Osteoblast (primary cell): ENCODE measurements at places on chromosomes 12 and 14. TPM values are rescaled to one million over a fixed set of nuclear protein-coding genes. Genes with fewer than 3 reads are reported as not detected.
A peak's percentile ranks its signal among the peaks of the same experiment; 100 is the strongest.

The CISTR gene
- total RNA-seq, result not detected in 2 replicates

DNA sequence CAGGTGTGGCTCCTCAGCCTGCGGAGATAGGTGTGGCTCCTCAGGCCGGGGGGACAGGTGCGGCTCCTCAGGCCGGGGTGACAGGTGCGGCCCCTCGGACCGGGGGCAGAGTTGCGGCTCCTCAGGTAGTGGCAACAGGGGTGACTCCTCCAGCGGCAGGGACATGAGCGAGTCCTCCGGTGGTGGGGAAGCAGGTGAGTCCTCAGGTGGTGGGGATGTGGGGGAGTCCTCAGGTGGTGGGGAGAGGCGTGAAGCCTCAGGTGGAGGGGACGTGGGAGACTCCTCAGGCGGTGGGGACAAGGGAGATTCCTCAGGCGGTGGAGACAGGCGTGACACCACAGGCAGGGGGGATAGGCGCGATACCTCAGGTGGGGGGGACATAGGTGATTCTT, 9.2 kb downstream of the KMT2D start:
- peaks cover 86% of the 10 kb centered on the region for H3K36me3 ChIP-seq
- H3K27me3 ChIP-seq, result no peaks in the 10 kb centered on the region
- H3K27ac ChIP-seq, result no peak overlapping the region
- peak; percentile 58 for DNase-seq
- H3K4me1 ChIP-seq, result peaks cover 24% of the 10 kb centered on the region

The LGMN gene
- total RNA-seq, result 67.5 and 89.4 TPM in 2 replicates

- H3K4me3 ChIP-seq, result no peak overlapping the region
- H3K27ac ChIP-seq, result peak overlapping the region; percentile 44
- DNase-seq, result peak; percentile 95
- H3K4me1 ChIP-seq, result peaks cover 21% of the 10 kb centered on the region
Observed at GRCh38 chr12:50066402-50066801, 9.0 kb downstream of the ASIC1 start.

The CD27 gene
- total RNA-seq, result not detected in 2 replicates

The AICDA gene
- total RNA-seq, result not detected in 2 replicates

DNA sequence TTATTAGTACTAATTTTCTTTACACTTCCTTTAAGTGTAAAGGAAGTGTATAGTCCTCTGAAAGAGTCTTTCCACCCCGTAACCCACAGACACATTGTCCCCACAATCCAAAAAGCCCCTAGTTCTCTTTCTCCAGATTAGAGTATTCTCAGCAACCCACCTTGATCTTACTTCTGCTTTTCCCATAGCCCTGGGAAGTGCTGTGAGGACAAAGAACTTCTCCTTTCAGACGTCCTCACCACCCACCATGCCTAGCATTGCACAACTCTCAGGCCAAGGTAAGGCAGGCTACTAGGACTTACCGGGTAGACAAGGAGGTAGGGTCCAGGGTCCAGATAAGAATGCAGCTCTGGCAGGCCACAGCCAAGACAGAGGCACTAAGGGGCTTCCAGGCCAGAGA, 7.4 kb downstream of the AAAS start:
- DNase-seq, result no peak
- H3K36me3 ChIP-seq, result peaks cover 41% of the 10 kb centered on the region
- no peak overlapping the region for H3K27ac ChIP-seq

The DTX3 gene
- 17.1 and 21.4 TPM in 2 replicates for total RNA-seq

The ADCY4 gene
- total RNA-seq, result 17.7 and 18.8 TPM in 2 replicates

DNA sequence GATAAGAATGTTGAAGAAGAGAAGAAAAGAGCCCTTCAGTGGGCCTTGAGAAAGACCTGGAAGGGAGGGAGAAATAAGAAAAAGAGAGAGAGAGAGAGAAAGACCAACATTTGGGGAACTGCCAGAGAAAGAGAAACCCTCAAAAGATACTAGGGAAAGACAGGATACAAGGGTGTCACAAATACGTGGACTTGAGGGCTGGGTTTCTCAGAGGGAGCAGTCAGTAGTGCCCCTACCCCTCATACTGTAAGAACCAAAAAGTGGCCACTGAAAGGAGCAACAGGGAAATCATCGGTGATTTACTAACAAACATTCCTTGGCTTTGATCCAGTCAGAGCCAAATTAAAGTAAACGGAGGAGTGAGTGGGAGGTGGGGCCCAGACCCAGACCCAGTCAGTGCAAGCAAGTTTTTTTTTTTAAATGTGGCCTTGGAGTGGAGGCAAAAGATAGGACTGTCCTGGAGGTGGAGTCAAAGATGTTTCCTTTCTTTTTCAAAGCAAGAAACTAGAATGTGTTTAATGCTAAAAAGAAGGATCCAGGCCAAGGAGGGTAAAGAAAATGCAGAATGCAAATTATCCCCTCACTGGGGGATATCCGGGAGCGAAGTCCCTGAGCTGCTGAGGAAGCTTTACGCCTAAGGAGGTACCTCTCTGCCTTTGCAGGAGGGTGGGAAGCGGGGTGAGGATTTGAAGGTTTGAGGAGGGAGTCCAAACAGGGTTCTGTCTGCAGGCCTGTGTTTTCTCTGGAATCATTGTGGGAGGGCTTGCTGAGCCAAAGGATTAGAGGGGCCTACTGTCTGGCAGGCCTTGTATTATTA, 143.5 kb upstream of the AMIGO2 start:
- peaks cover 5% of the 10 kb centered on the region for H3K4me1 ChIP-seq
- no peaks in the 10 kb centered on the region for H3K36me3 ChIP-seq
- H3K27ac ChIP-seq, result no peak overlapping the region
- H3K27me3 ChIP-seq, result no peaks in the 10 kb centered on the region
- H3K4me3 ChIP-seq, result no peak overlapping the region
- DNase-seq, result no peak

The LRRC10 gene
- total RNA-seq, result not detected in 2 replicates

DNA sequence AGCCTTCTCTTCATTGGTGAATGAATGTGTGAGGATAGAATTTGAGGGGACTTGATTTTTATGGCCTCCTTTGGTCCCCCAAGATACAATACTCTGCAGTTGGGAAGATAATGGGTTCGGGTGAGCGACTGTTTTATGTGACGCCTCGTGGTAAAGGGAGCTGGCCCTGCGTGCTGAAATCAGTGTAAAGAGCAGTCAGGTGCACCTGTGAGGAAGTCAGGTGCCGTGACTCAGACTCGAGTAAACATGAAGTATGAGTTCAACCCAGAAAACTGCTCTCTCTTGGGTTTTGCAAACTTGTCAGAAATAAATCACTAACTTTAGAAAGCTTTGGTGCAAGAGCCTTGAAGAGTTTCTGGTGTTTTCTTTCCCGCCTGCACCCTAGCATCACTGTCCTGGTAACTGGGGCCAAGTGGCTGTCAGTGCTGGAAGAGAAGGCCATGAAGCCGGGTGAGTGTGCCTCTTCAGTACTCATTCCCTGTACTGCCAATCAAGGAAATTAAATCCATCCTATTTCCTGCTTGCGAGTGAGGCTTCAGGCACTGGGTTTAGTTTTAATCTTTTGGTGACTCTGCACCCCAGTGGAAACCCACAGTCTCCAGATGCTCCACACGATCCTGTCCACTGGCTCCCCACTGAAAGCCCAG, 59.2 kb downstream of the AACS start:
- H3K4me3 ChIP-seq, result no peak overlapping the region
- peaks cover 4% of the 10 kb centered on the region for H3K36me3 ChIP-seq
- H3K27me3 ChIP-seq, result no peaks in the 10 kb centered on the region
- no peak for DNase-seq
